Mesendoderm (in vitro differentiated cells): ENCODE measurements at places on chromosomes 6 and 20.

DNA sequence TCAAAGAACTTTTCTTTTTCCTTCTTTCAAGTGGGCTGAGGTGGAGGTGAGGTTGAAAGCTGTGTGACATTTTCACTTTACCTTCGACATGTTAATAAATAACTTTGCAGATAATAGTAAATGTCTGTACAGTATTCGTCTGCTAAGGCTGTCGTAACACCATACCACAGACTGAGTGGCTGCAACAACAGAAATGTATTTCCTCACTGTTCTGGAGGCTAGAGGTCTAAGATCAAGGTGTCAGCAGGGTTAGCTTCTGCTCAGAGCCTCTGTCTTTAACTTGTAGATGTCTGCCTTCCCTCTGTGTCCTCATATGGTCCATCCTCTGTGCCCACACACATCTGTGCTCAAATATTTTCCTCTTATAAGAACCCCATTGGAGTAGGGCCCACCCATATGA, 14.9 kb downstream of the PHACTR2 start:
- DNase-seq: no peak

DNA sequence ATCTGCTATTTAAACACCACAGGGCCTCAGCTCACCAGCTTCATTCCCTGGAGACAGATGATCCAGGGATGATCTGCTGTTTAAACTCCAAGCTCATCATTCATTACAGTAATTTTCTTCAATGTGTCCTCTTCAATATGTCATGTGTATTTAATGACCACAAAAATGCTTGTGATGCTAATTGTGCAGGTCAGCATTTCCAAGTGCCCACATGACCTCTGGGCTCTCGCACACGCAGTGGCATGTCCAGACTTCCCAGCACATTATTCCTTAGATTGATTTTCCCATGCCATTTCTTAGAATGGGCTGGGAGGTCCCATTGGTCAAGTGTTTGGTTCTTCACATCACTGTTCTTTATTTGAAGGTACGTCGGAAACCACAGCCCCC, 434.4 kb downstream of the HAO1 start:
- DNase-seq: no peak

DNA sequence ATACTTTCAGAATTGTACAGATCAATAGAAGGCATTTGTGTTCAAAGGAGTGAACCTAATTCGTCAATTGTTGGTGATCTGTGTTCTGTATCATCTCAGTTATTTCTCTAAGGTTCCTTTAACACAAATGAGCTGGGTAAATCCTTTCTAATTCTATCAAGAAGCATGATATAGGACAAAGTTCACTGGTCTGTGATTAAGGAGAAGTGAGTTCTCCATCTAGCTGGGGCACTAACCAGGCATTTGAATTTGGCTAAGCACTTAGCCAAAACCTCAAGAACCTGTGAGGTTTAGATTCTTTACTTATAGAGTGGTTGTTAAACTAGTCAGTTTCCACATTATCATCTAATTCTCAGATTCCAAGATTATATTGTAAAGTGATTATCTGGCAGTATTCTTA, 50.3 kb downstream of the DOP1A start:
- no peak for DNase-seq

GRCh38 chr20:23232219-23232581, 118.4 kb upstream of the NXT1 start:
- no peak for DNase-seq

- peak; percentile 95 for DNase-seq
Observed at GRCh38 chr20:34704177-34705007, at the start of gene TP53INP2. Gene TP53INP2, plus strand, starts transcription at chr20:34704344. Its CDS starts 4,396 bp downstream, at chr20:34708740.

DNA sequence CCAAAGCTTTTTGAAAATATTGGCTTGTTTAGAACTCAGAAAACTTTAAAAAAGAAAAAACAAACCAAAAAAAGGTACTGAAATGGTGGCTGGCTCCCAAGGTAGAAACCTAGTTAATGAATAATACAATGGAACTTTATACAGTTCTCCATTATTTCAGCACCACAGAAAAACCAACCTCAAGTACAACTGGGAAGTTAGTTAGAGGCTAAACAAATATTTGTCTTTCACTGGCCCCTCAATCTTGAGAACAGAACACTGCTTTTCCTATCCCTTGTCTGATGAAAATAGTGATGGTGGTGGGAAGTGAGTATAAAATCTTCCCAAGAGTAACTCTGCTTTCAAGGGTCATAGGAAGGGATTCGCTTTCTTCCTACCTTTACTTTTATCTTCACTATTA, 126.5 kb downstream of the REV3L start:
- DNase-seq: no peak

- peak; percentile 50 for DNase-seq
Observed at GRCh38 chr20:35541118-35541782, 628 bp upstream of the ERGIC3 start.

- no peak for DNase-seq
Observed at GRCh38 chr6:165263-165662, 127.0 kb upstream of the DUSP22 start.

- DNase-seq: no peak
Observed at GRCh38 chr6:119138906-119139541, 60.6 kb upstream of the FAM184A start.

DNA sequence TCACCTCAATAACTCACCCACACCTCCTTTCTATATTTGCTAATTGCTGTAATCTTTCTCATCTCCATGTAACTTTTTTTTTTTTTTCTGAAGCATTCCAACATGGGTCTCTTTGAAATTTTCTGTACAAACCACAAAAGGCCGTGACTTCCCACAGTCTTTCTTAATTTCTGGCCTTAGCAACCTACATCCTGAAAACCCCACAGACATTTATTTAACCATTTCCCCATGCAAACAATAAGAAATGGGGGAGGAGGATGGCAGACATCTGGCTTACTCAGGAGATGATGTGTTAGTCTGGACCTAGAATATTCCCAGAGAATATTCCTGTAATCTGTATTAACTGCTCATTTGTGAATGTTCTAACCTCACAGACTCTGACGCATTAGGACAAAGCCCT, 57.6 kb downstream of the MEP1A start:
- DNase-seq: no peak

DNA sequence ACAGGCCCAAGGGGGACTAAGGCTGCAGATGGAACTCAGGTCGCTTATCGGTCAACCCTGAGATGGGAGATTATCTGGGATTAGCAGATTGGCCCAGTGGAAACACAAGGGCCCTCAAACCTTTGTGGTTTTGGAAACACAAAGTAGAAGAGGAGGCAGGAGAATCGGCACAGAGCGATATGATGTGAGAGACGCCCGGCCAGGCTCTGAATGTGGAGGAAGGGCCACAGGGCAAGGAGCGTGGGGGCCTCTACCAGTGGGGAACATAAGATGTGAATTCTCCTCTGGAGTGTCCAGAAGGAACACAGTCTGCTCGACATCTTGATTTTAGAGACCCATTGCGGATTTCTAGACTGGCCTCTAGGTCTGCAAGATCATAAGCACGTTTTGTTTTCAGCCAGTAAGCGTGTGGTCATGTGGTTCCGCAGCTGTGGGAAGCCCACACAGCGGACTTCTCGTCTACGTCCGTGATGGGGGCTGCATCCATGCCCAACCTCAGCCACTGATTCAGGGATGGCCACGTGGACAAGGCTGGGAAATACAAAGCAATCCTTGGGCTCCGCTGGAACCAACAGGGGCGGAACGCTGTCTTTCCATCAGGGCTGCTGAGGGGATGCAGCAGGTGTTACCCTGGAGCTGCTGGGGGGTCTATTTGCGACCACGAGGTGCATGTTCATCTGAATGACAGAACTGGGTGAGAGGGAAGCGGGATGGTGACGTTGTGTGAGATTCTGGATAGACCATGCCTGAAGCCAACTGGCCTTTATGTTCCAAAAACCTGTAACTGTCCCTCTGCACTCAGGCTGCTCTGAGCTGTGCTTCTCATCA, 127.6 kb upstream of the PMEPA1 start:
- DNase-seq: no peak
